ENCODE measurements at places on chromosomes 4 and X.

DNA sequence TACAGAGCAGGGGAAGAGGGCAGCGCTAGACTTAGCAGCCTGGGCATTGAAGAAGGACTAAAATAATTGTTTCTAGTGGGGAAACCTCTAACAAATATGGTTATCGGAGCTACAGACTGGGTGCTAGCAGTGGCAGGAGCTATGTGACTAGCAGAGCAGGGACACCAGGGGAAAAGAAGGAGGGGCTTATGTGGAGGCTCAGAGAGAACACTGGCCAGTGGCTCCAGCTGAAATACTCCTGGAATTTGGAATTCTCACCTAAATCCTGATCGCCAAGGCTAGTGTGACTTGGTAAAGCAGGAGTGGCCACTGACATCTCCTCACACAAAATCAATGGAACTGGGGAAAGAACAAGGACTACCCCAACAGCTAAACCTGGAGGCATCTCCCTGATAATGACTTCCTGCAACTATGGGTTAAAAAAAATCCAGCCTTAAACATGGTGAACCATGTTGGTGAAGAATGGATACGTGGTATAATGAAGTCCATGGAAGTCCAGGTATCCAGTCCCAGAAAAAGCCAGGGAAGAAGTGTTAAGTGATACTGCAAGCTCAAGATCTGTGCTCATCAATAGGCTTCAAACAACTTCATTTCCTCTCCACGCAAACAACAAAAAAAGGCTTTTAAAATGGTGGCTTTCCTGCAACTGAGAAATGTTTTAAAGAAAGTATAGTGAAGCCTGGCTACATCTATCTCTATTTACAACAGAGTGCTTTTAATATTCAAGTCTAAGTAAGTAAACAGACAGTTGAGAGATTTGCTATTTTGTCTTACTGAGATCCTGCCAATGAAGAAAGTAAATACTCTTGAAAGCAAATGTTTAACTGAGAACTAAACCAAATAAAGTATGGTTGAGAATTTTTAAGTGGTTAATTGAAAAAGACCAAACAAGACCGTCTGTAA lies 1.8 kb downstream of the TAPT1 start:
- no peak for DNase-seq

GRCh38 chrX:11628399-11628798 lies 37.3 kb downstream of the ARHGAP6 start:
- no peak for DNase-seq

DNA sequence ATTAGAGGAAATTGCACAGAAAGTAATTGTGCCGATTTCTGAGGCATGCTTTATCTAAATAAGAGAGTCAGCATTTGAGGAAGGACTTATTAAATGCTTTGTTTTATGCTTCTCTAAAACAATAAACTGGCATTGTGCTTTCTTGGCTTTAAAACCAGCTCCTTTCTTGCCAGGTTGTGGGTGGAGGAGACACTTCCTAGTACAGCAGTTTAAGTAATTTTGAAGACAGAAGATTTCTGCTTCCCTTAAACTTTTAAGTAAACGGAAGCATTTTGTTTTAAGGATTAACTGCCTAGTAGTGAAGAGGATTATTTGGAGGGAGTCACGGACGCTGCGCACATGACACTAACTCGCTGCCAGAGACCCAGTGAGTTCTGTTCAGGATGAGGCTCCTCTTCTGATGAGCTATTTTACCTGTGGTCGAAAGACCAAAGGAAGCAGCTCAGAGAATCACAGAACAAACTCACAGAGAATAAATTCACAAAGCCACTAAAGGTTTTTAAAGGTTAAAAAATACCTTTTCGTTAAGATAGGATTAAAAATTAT lies 169.5 kb downstream of the TLL1 start:
- no peak for DNase-seq

GRCh38 chr4:63371001-63371400 lies 1038.2 kb downstream of the TECRL start:
- DNase-seq, result no peak

- no peak for DNase-seq
These were observed 207.3 kb upstream of the DCAF8L1 start for GRCh38 chrX:28188526-28188925.

DNA sequence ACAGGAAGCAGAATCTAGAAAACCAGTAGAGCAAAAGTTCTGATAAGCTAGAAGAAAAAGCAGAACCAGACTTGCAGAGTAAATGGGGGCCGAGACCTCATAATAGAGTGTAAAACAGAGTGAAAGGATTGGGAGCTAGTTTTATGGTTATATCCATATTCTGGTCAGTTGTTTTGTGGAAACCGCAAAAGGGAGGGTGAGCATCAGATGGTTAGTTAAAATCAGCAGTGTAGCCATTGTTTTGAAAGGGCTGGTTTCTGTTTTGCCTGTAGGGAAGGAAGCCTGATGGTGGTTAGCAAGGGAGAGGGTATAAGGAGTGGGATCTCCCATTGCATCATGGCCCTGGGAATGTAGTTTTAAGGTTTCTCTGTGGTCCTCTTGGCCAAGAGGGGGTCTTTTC lies 17.2 kb upstream of the CCNI start:
- no peak for DNase-seq

GRCh38 chr4:3703677-3704521 lies 62.3 kb upstream of the ADRA2C start:
- no peak for DNase-seq

GRCh38 chr4:94451051-94451694 lies 569 bp upstream of the PDLIM5 start:
- no peak for DNase-seq

DNA sequence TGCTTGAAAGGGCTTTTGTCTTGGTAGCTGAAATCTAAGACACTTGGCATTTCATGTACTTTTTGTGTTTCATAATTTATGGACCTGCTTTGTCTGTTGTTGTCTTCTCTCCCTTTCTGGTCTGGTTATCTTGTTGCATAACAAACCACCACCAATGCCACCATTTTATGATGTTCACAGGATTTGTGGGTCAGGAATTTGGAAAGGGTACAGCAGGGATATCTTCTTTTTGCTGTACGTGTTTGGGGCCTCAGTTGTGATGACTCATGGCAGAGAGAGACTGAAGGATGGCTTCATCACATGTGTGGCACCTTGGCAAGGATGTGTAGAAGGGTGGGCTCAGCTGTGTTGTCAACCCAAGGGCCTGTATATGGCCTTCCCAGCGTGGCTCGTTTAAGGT lies 35.2 kb downstream of the KDM6A start:
- DNase-seq, result no peak

GRCh38 chrX:107451731-107452130 lies 2.3 kb downstream of the FRMPD3 start:
- no peak for DNase-seq

- no peak for DNase-seq
These were observed 419.2 kb upstream of the CT83 start for GRCh38 chrX:116881961-116882360.

DNA sequence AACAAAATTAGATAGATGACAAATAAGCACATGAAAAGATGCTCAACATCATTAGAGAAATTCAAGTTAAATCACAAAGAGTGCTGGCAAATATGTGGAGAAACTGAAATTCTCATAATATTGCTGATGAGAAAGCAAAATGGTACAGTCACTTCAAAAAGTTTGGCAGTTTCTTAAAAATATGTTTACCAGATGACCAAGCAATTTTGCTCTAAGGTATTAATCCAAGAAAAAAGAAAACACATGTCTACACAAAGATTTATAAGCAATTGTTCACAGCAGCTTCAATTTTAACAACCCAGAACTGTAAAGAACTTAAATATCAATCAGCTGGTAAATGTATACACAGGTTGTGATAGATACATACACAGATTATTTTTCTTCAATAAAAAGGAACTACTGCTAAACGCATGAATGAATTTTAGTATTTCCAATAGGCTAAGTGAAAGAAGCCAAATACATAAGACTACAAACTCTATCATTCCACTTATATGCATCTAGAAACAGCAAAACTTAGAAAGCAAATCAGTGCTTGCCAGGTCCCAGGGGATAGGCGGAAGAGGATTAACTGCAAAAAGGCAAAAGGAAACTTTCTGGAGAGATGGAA lies 11.7 kb downstream of the OTUD4 start:
- DNase-seq, result no peak

DNA sequence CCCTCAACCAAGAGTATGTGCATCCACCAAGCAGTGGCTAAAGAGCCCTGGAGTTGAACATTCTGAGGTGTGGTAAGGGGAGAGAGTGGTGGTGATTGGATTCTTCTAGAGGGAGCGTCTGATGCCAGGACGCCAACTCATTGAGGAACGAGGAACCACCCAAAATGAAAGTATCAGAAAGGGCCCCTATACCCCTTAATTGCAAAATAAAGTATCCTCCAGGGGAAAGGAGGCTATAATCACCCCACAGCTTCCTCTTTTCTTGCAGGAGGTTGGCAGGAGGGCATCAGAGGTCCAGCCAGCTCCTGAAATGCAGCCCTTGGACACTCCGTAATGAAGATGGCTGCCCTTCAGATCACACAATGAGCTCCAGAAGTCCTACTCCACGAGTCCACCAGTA lies 5.3 kb upstream of the KIAA1210 start:
- no peak for DNase-seq
